ENCODE measurements at places on chromosomes 6 and 20.
A peak's percentile ranks its signal among the peaks of the same experiment; 100 is the strongest.

- peak; percentile 39 for DNase-seq
These were observed 1.2 kb upstream of the TSPO2 start for GRCh38 chr6:41040940-41041536.

DNA sequence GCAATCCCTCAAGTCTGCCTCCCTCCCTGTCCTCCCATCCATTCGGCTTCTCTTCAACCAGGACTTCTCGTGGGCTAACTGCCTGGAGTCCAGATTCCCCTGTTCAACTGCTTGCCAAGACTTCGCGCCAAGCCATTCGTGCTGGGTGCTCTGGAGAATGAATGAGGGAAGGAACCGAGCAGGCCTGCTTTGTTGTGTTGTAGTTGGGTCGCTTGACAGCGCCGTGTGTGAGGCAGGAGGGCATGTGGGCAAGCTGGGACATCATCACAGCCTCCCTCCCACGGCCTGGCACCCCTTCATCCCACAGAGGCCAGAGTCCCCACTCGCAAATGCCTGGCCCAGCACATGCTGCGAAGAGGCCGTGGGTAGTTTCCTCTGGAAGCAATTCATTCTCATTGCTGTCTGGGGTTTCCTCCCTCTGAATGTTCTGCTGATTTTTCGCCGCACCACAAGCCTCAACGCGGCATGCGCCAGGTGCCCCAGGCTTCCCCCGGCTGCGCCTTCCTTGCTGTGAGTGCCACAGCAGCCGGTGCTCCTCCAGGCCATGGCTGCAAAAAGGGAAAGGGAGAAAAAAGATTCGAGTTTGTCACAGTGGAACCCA lies 336.0 kb downstream of the QKI start:
- no peak for DNase-seq

DNA sequence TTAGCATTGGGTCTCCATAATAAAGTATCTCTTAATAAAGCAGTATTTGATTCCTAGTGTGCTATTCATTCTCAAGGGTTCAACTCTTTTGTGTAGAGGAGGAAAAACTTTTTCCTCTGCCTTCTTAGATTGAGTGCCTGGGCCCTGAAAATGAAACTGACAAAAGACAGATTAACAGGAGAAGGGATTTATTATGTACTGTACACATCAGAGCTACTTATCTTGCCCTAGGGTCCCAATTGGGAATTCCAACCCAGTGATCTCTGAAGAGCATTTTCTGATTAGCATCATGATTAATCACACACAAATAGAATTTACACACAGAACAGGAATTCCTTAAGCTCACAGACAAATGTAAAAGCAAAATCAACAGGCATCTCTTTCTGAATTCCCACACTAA lies 128.9 kb downstream of the CD164 start:
- DNase-seq: no peak

- peak; percentile 66 for DNase-seq
These were observed at the start of gene ADGRB3 for GRCh38 chr6:68634726-68635411. TSS of gene ADGRB3 (plus strand) at chr6:68635282. CDS start at chr6:68638676, 3,394 bp downstream.

DNA sequence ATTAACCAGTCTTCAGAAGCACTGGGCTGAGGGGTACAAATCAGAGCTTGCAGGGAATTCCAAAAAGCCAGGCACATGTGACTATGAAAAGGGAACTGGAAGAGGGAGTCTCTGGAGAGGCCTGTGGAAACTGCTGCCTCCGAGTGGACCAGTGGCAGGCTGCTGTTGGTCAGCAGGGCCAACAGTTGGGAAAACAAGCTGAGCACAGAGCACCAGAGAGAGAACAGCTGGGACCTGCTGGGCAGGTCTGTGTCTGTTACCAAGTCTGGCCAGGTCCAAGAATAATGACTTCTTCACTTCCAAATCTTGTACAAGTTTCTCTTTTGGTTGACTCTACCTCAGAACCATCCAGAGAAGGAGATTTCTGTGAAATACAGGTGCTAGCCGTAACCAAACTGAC lies 81.4 kb downstream of the LIN28B start:
- DNase-seq: no peak

DNA sequence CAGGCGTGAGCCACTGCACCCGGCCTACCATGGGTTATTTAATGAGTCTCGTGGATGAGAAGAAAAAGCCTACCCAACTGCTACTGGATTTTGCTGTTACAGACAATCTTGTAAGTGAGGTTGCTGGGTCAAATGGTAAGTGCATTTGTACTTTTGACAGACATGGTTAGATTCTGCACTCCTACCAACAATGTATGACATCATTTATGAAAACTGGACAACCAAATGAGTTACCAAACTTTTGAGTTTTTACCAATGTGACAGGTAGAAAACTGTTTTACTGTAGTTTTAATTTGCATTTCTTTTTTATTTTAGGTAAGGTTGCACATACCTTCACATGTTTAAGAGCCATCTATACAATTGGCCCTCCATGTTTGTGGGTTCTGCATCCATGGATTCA lies 48.2 kb downstream of the PDSS2 start:
- no peak for DNase-seq
